ENCODE measurements at places on chromosomes 11 and 22.

GRCh38 chr22:43337385-43337784 is 5.8 kb downstream of the SCUBE1 start:
- no peak for DNase-seq

GRCh38 chr11:69366591-69366990 is 72.6 kb downstream of the MYEOV start:
- DNase-seq = no peak

GRCh38 chr11:76802621-76803020 is 19.5 kb downstream of the TSKU start:
- no peak for DNase-seq

GRCh38 chr11:97888641-97889040 is 1132.1 kb upstream of the CNTN5 start:
- no peak for DNase-seq

DNA sequence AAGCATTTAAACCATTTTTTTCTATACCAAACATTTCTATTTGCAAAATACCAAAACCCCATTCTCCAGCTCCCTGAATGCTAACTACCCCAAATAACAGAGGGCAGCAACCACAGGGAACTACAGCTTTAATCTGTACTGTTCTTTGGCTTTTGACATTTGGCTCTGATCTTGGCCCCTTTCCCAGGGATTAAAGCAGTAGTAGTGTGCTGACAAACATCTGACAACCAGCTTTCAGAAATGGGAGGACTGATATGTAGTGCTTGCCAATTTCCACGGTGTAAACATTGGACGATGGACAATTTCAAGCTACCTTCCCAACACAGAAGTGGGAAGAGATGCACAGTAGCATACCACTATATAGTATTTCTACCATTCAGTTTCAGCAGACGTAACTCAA is 88.4 kb upstream of the TEAD1 start:
- DNase-seq = no peak

DNA sequence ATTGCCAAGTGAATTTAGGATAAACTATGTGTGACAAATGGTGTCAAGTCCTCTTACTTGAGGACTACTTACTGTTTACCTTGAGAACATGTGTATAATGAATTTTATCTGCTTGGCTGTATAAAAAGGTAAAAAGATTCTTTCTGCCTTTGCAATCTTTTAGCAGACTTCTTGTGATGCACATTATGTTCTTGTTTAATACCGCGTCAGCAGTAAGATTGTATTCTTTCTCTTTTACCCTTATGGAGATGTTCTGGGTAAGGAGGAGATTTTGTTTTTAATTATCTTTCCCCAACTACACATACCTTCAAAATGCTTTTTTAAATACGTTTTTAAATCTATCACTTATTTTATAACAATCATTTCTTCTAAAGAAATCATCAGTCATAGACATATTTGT is 1166.4 kb upstream of the CNTN5 start:
- DNase-seq = no peak

GRCh38 chr22:31339148-31339832 is 6.9 kb downstream of the PATZ1 start:
- DNase-seq = no peak

GRCh38 chr11:125176866-125177265 is 12.3 kb downstream of the PKNOX2 start:
- no peak for DNase-seq

- DNase-seq = no peak
These were observed 414.3 kb downstream of the AASDHPPT start for GRCh38 chr11:106491751-106492150.

DNA sequence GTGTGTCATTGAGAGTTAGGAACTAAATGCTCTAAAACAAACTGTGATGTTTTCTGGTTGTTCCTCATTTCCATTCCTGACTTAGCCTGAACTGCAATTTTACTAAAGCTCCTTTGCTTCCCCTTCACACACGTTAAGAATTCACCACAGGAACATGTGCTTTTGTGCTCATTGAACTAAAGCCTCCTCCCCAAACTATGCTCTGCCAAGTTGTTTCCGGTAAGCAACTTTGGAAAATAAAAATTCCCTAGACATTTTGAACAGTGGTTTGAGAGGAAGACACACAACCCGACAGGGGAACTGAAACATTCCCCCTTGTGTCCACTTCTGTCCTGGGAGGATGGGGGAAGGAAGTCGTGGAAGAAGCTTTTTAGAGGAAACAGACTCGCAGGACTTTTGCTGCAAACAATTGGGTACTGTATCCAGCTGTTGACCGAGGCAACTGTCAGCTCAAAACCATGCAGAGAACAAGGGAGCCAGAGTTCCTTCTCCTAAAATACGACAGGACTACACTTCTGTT is 66.9 kb downstream of the GAB2 start:
- DNase-seq = peak; percentile 100

GRCh38 chr22:24076091-24076867 is 65.2 kb downstream of the CABIN1 start:
- DNase-seq = no peak

- DNase-seq = peak; percentile 42
These were observed 50.2 kb upstream of the RAPSN start for GRCh38 chr11:47499161-47499560.

DNA sequence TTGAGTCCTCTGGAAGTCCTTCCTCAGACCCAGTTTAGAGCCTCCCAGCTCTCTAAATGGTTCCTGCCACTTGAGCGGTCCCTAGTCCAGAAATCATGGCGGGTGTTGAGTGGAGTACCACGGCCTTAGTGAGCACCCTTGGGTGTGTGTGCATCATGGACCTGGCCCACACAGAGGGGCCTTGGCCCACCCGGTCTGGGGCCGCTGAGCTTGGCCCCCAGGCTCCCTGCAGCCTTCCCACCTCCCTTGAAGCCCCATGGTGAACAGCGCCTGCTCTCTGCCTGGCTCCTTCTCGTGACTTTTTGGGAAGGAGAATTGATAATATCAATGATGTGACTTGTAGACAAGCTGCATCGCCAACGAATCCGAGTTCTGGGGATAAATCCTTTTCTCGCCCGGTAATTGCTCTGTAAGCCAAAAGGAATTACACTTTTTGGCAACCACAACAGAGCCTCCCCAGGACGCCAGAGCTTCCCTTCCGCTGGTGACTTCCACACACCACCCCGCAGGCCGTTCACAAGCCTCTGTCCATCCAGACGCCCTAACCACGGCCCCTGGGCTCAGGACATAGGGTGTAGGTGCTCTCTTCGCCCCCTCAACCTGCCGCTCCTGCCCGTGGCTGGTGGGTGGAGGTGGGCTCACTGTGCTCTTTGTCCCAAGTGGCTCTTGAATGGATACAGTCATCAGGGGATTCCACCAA is 93.8 kb downstream of the NECTIN1 start:
- no peak for DNase-seq

DNA sequence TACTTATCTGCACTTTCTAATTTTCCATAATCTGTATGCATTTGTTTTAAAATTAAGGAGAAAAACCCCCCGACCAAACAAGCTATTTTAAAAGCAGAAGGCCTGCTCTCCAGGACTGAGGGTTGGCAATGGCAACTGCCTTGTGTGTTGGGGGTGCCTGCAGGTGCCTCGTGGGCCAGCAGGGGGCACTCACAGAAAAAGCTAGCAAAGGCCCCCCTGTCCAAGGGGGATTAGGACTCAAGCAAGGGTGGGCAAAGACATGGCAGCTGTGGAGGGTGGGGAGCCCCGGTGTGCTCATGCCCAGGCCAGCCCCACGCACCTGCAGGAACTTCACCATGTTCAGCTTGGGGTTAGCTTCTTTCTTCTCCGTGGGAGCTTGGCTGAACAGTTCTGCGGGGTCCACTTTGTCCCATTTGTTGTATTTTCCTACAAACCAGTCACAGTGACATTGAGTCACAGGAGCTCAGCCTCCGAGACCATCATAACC is 10.3 kb downstream of the TOP3B start:
- peak; percentile 74 for DNase-seq

GRCh38 chr11:29305456-29306232 is 711.2 kb downstream of the KCNA4 start:
- DNase-seq = no peak

GRCh38 chr11:101803651-101804050 is 111.2 kb upstream of the CEP126 start:
- no peak for DNase-seq

DNA sequence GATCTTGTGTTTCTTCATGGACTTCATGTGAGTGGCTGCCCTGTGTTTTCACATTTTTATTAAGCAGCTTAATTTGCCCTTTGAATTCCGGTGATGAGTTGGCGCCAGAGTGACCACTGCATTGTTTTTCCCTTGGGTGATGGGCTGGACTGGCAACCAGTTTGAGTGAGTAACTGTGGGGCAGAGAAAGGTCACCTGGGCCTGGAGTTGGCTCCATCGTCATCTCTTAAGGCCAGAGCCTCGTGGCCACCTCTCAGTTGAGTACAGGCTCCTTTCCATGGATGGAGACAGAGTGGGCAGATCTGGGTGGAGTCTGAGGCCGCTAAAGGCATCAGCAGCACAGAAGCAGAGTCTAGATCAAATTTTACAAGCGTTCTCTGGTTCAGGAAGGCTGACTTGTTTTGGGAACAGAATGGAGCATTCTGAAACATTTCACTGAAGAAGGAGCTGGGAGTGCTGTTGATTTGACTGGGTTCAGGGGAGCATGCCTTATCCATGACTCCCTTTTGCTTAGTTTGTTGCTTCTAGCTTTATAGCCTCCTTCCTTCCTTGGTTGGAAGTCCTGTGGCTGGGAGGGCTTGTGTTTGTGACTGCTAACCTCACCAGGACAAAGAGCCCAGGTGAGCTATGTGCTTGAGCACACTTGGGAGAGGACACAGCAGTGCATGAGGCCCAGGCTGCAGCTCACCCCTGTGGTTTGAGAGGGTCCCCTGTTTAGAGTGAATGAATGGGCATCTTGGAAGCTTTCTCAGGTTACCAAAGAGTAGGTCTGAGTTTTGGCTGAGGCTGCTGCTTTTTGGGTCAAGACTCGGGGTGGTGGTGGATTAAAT is 7.8 kb downstream of the BCR start:
- no peak for DNase-seq

- DNase-seq = no peak
These were observed 80.0 kb upstream of the PPARA start for GRCh38 chr22:46070215-46070802.

- DNase-seq = peak; percentile 86
These were observed 109.7 kb upstream of the RRM1 start for GRCh38 chr11:3984896-3985295.

GRCh38 chr11:124823512-124824376 is 23.5 kb upstream of the MSANTD2 start:
- DNase-seq = no peak

DNA sequence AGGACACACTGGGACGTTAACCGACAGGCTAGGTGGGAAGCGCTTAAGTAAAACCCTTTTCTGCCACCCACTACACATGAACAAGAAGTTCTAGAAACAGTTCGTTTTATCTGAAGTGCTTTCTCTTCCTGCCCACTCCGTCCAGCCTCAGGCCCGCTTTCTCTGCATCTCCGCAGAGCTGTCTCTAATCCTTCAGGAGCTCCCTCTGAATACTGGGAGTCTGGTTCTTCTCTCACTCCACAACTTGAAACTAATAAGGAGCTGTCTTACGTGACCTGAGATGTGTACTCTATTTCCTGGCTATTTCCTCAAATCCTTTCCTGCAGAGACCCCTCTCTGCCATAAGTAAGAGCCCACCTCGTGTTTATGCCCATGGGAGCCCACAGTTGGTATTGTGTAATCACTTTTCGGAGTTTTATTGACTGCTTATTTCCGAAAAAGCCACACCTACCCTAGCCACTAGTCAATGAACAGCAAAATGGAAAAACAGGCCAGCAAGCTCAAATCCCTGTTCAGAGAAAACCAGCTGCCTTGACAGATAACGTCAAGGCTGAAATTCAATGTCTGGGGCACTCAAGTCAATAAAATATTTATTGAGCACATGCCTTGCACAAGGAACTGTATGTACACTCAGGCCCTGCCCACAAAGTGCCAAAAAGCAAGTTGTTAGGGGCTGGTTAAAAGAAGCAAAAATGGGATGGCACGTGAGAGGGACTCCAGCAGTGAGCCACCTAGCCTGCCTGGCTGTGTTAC is 4.9 kb downstream of the PC start:
- DNase-seq = no peak

DNA sequence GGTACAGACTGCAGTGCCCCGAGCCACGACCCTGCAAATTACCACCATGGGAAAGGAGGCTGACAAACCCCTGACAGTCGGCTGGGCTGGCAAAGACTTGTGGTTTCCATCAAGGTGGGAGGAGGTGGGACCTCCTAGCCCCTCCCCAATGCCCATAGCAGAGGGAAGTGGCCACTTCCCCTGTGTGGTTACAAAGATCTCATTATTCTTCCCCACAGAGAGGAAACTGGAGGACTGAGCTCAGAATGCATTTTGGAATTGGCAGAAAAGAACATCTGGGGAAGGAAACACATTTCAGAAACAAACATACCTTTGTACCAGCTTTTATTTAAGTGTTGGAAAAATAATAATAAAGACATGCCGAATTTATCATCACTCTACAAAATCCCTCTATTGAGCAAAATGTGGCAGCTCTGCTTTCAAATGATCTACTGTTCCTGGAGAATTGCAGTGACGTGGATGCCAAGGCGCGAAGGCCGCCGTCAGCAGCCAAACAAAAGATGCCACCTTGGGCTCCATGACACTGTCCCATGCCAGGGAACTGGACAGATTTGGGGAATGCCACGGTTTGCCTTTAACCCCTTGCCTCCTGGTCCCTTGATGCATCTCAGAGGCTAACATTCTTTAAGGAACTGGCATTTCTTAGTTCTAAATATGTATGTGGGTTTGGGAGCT is 169.6 kb downstream of the CRYBB2 start:
- DNase-seq = peak; percentile 75

GRCh38 chr11:64531906-64532312 is 59.1 kb upstream of the SLC22A12 start:
- DNase-seq = no peak

DNA sequence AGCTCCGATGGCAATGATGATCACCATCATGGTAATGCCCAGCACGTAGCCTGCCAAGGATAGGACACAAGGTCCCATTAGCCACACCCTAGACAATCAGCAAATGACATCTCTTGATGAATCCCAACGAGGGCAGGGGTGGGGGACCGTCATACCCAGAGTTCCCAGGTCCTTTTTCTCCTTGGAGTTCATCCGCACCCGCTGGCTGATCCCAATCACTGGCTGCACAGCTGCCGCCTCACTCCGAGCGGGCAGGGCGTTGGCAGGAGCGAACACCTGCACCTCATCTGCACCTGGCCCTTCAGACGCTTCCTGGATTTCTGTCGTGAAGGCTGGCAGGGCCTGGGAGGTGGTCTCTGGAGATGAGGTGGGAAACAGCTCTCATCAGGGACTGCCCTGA is 2.9 kb downstream of the PIK3IP1 start:
- DNase-seq = no peak

DNA sequence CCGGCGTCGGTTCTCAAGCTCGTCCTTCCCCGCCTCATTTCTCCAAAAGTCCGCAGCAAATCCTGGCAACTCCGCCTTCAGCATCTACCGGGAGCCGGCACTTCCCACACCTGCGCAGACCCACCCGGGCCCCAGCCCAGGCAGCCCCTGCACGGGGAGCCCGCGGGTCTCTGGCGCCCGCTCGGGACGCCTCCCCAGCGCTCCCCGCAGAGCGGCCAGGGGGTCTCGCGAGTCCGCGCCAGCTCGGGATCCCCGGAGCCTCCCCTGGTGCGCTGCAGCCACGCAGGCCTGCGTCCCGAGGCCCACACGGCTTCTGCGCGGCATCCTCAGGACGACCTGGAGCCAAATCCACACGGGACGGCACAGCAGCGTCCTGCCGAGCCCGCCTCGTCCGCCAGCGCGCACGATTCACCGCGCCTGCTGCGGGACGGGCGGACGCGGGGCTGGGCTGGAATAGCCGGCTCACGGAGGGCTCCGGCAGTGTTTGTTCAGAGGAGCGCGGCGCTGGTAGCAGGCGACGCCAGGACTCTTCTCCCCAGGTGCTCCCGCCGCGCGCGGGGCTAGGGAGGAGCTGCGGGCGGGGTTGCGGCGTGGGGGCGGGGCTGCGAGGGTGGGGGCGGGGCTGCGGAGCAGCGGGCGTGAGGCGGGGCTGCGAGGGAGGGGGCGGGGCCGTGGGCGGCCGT is 816 bp upstream of the PHRF1 start:
- peak; percentile 80 for DNase-seq

Data from OCI-M1 (cell line).